ENCODE measurements at places on chromosomes 12 and 14. TPM values are rescaled to one million over a fixed set of nuclear protein-coding genes. Genes with fewer than 3 reads are reported as not detected.

DNA sequence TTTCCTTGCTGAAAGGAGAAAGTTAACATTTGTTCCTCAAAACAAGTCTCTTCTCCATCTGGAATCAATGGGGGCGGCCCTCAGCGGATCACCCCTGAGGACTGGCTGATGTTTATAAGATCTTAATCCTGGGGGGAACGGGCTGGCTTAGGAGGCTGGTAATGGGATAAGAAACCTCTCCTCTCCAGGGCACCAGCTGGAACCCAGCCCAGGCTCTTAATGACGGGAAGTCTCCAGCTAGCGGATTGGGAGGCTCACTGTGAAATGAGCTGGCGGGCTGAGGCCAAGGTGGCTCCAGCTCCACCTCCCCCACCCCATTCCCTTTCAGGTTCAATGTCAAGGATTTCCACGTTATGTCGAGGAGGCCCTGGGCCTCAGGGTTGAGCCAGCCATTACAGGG lies 1133.0 kb downstream of the VRK1 start:
- DNase-seq, result no peak

- DNase-seq, result no peak
Observed at GRCh38 chr14:68390741-68391140, 402.1 kb downstream of the ZFP36L1 start.

DNA sequence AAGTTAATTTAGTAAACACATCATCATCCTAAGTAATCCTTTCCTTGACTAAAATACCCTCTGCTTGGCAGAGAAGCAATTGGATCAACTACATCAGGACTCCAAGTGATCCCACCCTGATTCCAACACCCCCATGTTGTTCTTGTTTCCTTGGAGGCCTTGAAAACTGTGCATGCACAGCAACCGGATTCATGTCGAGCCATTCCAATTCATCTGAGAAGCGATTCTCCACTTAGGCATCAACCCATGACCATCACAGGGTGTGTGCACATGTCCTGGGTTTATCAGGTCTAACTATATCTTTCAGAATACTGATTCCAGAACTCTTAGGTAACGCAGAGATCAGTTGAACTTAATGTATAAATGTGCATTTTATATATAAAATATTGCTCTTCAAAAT lies 163.0 kb downstream of the NAV3 start:
- no peak for DNase-seq

- peak; percentile 76 for DNase-seq
Observed at GRCh38 chr12:121227294-121227693, 17.4 kb downstream of the P2RX4 start.

GRCh38 chr12:7638064-7638759 lies 27.5 kb downstream of the APOBEC1 start:
- no peak for DNase-seq

DNA sequence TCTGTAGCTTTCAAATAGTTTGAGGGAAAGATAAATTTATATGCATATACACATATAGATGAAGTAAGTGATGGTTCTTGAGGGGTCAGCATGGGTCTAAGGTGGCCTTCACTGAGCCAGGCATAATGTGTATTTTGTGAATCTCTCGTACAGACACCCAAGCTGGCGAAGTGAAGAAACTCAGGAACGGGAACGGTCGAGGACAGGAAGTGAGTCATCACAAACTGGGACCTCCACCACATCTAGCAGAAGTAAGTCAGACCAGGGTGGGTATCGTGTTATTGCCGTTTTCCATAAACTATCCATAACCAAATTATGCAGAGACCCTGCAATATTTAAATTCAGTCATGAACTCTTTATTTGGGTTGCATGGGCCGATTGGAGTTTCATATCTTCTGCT lies 15.4 kb upstream of the TNS2 start:
- DNase-seq, result no peak

DNA sequence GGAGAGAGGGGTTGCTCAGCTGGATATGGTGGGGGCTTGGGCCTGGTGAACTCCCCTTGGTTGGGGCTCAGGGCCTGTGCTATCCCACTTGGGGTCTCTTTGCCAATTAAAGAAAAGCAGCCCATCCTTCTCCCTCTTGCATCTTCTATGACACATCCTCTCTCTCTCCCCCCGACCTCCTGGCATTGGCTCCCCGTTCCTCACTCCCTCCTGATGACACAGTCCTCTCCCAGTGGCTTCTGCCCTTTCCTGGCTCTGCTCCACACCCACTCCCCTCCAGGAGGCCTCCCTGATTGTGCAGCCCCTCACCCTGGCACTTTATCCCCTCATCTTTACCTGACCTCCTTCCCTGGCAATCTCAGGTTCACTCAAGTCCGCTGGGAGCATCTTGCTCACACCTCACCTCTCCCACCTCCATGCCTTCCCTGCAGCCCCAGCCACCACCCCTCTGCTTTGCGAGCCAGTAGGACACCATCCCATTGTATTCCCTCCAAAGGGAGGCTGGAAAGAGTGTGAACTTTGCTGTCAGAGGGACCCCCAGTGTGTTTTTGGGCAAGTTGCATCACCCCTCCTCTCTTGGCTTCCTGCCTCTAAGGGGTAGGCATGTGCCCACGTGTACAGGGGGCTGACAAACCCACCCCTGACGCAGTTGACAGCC lies 10.7 kb downstream of the KRT80 start:
- peak; percentile 8 for DNase-seq

DNA sequence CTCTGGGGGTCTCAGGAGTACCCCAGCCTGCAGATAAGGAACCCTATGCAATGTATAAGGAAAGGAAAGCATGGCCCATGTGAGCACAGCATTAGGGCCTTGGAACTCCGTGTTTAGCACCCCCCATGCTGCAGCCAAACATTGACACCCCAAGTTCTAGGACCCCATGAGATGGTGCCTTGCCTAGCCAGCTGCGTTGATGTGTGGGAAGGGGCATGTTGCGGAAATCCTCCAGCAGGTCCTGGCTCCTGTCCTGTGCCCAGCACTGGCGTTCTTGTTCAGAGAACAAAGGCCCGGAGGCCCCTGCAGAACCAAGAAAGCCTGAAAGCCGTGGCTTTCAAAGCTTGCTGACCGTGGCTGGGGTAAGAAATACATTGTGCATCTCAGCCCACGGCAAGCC lies 99.4 kb upstream of the DIO3 start:
- DNase-seq, result no peak

GRCh38 chr12:68482660-68483059 lies 128.0 kb upstream of the RAP1B start:
- DNase-seq, result no peak

GRCh38 chr14:102029956-102030355 lies 56.9 kb downstream of the HSP90AA1 start:
- DNase-seq, result no peak

GRCh38 chr12:20268771-20269170 lies 99.6 kb upstream of the PDE3A start:
- DNase-seq, result no peak

GRCh38 chr12:27781680-27782079 lies 1.6 kb upstream of the MANSC4 start:
- no peak for DNase-seq

DNA sequence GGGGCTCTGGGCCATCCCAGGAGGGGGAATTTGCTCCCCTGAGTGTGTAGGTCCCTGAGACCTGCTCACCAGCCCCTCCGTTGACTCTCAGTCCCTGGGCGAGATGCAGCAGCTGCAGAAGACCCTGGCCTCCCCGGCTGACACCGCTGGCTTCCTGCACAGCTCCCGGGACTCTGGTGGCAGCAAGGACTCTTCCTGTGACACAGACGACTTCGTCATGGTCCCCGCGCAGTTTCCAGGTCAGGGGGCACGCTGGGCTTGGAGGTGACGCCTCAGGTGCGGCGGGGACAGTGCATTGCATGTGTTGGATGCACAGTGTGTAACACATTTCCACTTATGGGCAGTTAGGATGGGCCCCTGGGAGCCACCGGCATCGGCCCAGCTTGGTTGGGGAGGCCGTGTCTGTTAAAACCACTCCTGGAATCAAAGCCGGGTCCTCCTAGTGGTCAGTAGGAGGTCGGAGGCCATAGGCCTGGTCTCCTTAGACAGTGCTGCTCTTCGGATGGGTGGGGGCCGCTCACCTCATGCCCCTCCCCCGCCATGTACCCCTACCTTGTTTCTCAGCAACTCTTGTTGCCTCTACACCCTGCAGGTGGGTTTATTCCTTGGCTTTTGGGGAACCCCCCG lies 17.1 kb upstream of the PUS1 start:
- no peak for DNase-seq

GRCh38 chr12:119902084-119902509 lies 25.0 kb upstream of the CIT start:
- peak; percentile 36 for DNase-seq

- no peak for DNase-seq
Observed at GRCh38 chr12:69833696-69834095, 8.7 kb downstream of the MYRFL start.

GRCh38 chr12:3712209-3712992 lies 40.5 kb downstream of the CRACR2A start:
- DNase-seq, result no peak

GRCh38 chr14:49853158-49853477 lies 530 bp upstream of the NEMF start:
- no peak for DNase-seq

GRCh38 chr14:104115691-104116287 lies 22.6 kb upstream of the KIF26A start:
- no peak for DNase-seq

- DNase-seq, result no peak
Observed at GRCh38 chr14:84708865-84709264, 821.1 kb upstream of the FLRT2 start.

DNA sequence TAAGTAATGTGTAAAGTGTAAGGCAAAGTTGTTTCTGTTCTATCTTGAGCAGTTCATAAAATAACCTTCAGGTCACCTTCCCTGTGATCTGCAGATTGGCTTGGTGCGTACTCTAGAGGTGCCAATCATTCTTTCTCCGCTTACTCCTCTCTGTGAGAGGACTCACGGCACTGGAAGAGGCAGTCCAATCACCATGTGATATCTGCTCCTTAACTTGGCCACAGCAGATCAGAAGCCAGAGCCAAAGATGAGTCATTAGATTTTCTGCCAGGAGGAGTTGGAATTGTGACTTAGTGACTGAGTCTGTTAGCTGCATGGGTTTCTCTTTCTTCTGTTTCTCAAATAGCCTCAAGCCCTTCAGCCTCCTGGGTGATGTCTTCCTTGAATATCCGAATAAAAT lies 165.5 kb downstream of the SLC41A2 start:
- DNase-seq, result no peak

- DNase-seq, result no peak
Observed at GRCh38 chr12:96434107-96434506, 33.9 kb upstream of the CDK17 start.

DNA sequence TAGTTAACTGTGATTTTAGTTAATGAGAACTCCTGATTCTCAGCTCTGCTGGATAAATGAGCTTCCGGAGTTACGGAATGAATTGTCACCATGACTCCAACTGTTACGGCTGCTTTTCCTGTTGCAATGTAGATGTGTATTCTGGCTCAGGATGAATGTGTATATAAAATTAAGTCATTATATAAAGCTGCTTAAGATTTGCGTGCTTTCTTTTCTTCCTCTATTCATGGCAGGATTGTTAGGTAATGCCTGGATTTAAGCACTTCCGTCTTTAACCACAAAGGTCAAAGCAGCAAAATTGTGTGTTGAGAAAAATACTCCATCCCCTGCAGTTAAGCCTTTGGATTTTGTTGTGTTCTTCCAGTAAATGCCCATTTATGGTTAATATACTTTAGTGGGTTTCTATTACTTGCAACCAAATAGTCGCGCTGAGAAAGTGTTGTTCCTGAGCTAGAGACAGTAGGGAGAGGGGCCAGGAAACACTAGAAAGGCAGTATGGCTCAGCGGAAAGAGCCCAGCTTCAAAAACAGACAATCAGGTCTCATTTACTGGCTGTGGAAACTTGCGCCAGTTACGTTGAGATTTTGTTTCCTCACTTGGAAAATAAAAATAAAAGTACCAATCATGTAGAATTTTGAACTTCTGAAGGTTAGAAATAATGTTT lies 9.4 kb upstream of the CCDC175 start:
- DNase-seq, result no peak

DNA sequence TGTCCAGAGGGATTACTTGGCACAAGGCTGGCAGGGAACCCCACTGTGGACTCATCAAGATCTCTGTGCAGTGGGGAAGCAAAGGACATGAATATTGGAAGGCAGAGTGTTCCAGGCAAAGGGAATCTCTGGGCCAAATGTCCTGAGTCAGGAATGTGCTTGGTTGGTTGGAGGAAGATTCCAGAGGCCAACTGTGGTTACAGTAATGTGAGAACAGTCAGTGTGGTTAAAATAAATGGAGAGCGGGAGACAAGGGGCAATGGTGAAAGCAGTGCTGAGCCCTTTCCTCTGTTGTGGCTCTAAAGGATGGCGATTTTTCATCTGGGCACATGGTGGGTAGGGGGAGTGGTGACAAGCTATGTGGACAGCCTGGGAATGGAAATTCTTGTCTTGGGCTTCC lies 948.2 kb downstream of the BCL11B start:
- no peak for DNase-seq

DNA sequence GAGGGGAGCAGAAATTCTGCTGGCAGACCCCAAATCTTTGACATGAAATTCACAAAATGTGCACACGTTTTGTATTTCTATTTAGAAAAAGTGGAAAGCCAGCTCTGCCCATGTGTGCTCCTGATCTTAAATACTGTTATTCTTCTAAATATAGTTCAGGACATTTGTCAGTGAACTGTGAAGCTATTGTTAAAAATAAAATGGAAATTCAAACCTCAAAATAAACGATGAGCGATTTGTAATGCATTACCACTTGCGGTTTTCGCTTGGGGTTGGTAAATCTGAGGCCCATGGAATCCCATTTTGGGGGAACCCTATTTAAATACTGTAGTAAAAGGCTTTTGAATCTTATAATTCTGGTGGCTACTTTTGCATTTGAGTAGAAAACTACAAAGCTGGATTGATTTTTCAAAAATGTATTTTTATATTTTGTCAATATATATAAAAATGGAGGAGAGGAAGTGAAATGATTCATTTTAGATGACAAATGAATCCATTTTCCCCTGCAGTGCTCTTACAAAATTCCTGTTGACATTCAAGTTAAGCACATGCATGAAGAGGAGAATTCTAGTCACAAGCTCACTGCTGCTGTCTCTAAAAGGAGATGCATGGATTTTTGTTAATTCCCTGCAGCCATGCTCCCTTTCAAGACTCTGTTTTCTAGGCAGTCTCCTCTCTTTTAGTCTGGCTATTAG lies 47.1 kb downstream of the FLRT2 start:
- DNase-seq, result no peak

- DNase-seq, result no peak
Observed at GRCh38 chr14:87667659-87668058, 325.3 kb downstream of the GALC start.

Gene CCDC198
- polyA plus RNA-seq, result 31.3 TPM

Gene SERPINA4
- 1.4 TPM for polyA plus RNA-seq

Gene TAS2R31
- 2.7 TPM for polyA plus RNA-seq

Gene POU6F1
- 11.7 TPM for polyA plus RNA-seq

Gene ADAM21
- polyA plus RNA-seq, result 0.46 TPM

Gene SPPL3
- polyA plus RNA-seq, result 70.4 TPM

Gene SSTR1
- polyA plus RNA-seq, result 1.0 TPM

Gene KCNH3
- 1.5 TPM for polyA plus RNA-seq

Gene HSPB8
- polyA plus RNA-seq, result 14.8 TPM

Gene GMPR2
- polyA plus RNA-seq, result 115 TPM

Gene PLEKHG7
- polyA plus RNA-seq, result 0.16 TPM

Gene NFE2
- polyA plus RNA-seq, result 6.4 TPM

Gene TIGAR
- polyA plus RNA-seq, result 3.0 TPM

Gene PTHLH
- 3.7 TPM for polyA plus RNA-seq

Gene BCL2L14
- 0.73 TPM for polyA plus RNA-seq

Gene CACNA1C
- 14.0 TPM for polyA plus RNA-seq

All from left lung (tissue), 14 donors.